LHCN-M2 (cell line): ENCODE measurements at places on chromosomes 11 and 22.
A peak's percentile ranks its signal among the peaks of the same experiment; 100 is the strongest.

DNA sequence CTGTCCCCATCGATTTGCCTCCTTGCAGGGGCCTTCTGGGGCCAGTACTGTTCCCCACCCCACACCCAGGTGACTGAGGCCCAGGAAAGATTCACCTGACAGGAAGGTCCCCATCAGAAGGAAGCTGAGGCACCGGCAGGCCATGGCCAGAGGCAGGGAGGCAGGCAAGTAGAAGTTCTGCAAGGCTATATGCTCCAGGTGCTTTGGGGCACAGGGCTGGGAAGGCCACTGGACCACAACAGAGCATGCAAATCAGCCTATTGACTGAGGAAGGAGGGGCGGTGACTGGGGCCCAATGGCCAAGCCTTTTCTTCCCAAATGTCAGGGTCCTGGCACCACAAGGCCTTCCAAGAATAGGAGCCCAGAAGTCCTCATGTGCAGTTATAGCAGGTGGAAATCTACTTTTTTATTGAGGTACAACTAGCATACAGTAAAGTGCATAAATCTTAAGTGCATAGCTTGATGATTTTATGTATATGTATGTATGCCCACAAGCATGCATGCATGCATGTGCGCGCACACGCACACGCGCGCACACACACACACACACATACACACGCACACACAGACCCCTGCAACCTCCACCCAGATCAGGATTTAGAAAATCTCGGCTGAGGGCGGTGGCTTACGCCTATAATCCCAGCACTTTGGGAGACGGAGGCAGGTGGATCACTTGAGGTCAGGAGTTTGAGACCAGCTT, at the start of gene VPREB3:
VPREB3 (minus strand) TSS at position 206 of the 700 bp plus-strand sequence; CDS start at position 144, 62 bp downstream.
- DNase-seq, result no peak

DNA sequence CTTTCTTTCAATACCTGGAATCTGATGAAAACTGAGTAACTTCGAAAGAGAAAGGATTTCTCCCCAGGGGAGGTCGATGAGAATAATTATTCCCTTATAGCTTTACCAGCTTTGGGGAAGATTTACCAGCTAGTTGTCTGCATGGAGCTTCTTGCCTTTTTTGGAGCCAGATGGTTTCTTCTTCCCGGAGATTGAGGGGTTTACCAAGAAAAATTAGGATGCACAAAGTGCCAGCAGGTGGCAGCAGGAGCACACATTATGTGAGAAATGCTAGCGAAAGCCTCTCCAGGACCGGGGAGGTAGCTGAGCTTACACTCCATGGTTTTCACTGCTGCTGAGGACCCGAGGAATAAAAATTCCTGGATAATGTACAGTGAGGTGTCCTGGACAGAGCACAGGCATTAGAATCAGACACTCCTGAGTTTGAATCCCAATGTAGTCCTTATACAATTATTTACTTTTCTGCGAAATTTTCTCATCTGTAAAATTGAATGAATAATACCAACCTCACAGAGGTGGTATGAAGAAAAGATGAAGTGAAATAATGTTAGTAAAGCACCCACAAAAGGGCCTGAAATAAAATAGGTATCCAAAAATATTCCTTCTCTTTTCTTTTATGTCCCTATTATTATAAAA, 46.0 kb upstream of the PARVA start:
- DNase-seq, result peak; percentile 85

- DNase-seq, result peak; percentile 26
Observed at GRCh38 chr11:14974515-14975251, 2.5 kb upstream of the CALCA start.

GRCh38 chr11:86670181-86670580, 2.2 kb downstream of the ME3 start:
- no peak for DNase-seq

DNA sequence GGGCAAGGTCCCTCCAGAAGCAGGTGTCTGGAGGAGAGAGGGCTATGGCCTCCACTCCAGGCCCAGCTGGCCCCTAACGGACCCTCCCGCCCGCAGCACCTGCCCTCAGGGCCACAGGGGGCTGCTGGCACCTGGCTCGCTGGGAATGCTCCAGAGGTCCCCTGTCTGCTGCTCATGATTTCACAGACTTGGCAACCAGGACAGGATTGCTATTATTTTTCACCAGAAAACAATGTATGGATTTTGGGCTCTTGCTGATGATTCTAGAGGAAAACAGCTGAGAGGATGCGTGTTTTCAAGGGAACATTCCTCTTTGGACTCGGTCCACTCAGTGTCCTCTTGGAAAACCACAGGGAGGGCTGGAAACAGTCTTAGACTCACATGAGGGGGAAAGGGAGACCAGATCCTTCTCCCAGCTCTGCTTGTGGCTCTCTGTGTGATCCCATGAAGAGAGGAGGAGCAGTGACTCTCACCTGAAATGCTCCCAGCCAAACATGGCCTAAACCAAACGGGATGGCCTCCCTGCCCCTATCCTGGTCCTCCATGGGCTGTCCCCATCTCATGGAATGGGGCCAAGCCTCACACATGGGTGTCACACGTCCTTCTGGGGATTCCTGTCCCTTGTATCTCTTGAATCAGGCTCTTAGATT, 15.8 kb downstream of the MYEOV start:
- DNase-seq, result peak; percentile 93

- no peak for DNase-seq
Observed at GRCh38 chr11:14101388-14101787, 138.9 kb downstream of the SPON1 start.

- peak; percentile 77 for DNase-seq
Observed at GRCh38 chr11:95849087-95849825, 59.0 kb downstream of the CEP57 start.

- DNase-seq, result no peak
Observed at GRCh38 chr22:30247561-30247960, 1.0 kb upstream of the LIF start.

DNA sequence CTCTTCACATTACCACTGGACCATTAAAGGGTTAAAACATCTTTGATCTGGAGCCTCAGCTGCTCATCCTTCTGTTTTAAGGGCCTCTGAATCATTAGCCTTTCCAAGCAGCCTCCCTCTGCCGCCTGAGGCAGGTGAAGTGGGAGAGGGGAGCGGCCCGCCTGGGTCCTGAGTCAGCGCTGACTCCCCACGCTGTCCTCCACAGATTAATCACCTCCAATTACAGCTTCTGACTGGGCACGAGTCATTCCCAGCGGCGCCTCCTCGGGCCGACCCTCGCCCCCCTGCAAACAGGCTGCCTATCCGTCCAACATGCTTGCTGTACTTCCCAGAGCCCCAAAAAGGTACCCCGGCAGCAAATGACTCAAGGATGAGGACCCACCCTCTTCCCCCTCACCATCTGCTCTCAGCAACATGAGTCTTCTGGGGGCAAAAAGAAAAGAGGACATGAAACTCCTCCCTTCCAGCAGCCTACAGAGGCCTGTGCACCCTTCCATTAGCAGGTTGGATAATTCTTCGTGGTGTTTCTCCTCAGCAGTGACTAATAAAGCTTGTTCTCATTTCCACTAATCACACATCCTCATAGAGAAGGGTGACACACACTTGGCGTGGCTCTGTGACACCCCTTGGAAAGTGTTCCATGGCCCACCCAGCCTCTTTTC, 44.3 kb upstream of the JAM3 start:
- DNase-seq, result peak; percentile 66

- DNase-seq, result no peak
Observed at GRCh38 chr22:36153501-36154422, 6.8 kb downstream of the APOL3 start.

DNA sequence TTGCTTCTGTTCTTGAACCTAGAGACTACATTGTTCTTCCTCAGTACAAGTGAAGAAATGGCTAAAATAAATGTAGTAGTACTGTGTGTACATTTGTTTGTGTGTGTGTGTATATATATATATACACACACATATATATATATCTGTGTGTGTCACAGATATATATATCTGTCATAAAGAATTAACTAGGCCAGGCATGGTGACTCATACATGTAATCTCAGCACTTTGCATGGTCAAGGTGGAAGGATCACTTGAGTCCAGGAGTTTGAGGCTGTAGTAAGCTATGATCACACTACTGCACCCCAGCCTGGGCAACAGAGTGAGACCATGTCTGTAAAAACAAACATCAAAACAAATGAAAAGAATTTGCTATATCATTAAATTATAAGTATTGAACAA, 164.8 kb downstream of the DYNC2H1 start:
- DNase-seq, result no peak

DNA sequence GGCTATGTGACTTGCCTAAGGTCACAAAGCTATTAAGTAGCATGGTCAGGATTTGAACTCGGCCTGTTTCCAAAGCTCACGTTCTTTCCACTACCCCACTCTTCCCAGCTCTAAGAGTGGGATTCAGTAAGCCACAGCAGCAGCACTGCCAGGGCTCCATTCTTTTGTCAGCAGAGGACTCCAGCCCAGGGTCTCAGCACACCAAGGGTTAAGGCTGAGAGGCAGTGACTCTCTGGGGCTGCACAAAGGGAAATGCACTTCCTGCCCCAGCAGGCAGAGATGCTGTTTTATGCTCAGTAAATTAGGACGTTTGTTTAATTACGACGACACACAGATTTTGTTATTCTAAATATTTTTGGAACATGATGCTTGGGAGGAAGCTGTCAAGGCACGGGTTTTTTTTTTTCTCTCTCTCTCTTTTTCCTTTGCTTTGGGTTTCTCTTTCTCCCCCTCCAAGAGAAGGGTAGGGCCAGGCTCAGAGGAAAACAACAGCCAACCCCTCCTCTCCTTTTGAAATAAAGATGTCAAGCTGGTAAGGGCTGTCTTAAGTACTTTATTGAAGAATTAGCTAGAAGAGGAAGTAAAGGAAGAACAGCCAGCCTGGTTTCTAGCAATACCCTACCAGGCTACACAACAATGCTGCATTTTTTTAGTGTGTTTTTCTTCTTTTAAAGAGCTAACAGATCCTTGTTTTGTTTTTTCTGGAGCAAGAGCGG, 2.8 kb downstream of the MYH9 start:
- no peak for DNase-seq

- DNase-seq, result no peak
Observed at GRCh38 chr22:32585737-32586136, 111.1 kb downstream of the FBXO7 start.

DNA sequence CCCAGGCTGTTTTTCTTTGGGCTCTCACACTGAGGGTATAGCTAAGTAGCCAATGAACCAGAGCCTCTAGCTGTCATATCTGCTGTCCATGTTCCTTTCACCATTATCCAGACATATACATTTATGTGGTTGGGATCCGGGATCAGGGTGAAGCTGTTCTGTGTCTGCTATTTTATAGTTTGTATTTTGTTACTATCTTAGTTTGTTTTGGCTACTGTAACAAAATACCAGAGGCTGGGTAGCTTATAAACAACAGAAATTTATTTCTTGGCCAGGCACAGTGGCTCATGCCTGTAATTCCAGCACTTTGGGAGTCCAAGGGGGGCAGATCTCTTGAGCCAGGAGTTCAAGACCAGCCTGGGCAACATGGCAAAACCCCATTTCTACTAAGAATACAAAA, 40.5 kb upstream of the CABP7 start:
- DNase-seq, result no peak

- DNase-seq, result no peak
Observed at GRCh38 chr11:111379602-111380136, 594 bp upstream of the POU2AF1 start.

- DNase-seq, result peak; percentile 22
Observed at GRCh38 chr22:37443086-37443485, 15.8 kb upstream of the ELFN2 start.

GRCh38 chr11:131800452-131800851, 430.0 kb downstream of the NTM start:
- no peak for DNase-seq

GRCh38 chr11:102794382-102794781, 3.6 kb downstream of the MMP1 start:
- DNase-seq, result peak; percentile 28

GRCh38 chr11:128422576-128423370, 164.6 kb downstream of the ETS1 start:
- DNase-seq, result no peak

GRCh38 chr22:45919504-45920286, 57.3 kb downstream of the WNT7B start:
- no peak for DNase-seq

DNA sequence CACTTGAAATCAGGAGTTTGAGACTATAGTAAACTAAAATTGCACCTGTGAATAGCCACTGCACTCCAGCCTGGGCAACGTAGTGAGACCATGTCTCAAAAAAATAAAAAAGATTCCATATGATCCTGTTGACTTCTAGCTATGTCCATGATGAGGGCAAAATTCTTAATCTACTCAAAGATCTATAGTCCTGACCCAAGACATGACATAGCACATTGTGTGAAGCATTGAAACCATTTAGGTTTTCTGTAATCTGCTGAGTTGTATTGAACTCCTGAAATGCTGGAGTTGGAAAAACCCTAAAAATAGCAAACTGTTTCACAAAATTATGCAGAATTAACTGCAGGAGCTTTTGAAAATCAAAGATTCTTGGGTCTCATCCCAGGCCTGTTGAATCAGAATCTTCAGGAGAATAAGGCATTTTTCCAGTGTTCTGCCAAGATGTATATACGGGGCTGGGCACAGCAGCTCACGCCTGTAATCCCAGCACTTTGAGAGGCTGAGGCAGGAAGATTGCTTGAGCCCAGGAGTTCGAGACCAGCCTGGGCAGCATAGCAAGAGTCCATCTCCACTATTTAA, 29.8 kb upstream of the LDHA start:
- no peak for DNase-seq

- no peak for DNase-seq
Observed at GRCh38 chr11:114097832-114098231, 38.3 kb downstream of the ZBTB16 start.

DNA sequence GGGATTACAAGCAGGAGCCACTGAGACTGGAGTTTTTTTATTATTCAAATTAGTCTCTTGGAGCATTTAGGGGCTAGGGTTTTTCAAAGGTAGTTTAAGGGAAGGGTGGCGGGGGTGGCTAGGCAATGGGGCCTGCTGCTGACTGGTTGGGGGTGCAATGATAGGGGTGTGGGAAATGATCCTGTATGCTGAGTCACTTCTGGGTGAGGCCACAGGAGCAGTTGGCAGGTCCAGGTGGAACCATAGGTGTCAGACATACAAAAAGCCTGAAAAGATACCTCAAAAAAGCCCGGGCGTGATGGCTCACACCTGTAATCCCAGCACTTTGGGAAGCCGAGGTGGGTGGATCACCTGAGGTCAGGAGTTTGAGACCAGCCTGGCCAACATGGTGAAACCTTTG, 13.7 kb downstream of the MTFP1 start:
- no peak for DNase-seq

DNA sequence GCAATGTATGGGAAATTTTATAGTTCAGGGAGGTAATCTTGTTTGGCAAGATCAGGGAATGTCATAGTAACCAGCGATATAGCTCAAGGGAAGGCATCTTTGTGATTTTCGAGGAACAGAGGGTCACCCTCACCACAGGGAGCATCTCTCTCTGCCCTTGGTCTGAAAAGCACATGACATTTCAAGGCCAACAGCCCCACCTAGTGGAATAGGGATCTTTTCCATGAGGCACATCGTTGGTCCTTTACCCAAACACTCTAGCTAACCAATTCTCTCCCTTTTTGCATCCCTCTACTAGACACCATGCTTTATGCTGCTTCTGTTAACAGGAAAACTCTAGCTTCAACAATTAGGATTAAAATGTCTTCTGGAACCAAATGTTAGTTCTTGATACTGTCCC, 179.0 kb downstream of the GRM5 start:
- peak; percentile 0 for DNase-seq

GRCh38 chr11:71176812-71177211, 75.6 kb downstream of the SHANK2 start:
- DNase-seq, result no peak

- DNase-seq, result no peak
Observed at GRCh38 chr11:111039982-111040381, 205.5 kb upstream of the POU2AF2 start.
